Stimulated activated CD4-positive, alpha-beta T cell treated with anti-CD3 and anti-CD28 coated beads, TNF-alpha, amount 100 ng/mL, for 1 hour (primary cell): ENCODE measurements at places on chromosomes 4 and X.

GRCh38 chr4:15690020-15690809, 8.6 kb downstream of the FAM200B start:
- DNase-seq, result no peak

DNA sequence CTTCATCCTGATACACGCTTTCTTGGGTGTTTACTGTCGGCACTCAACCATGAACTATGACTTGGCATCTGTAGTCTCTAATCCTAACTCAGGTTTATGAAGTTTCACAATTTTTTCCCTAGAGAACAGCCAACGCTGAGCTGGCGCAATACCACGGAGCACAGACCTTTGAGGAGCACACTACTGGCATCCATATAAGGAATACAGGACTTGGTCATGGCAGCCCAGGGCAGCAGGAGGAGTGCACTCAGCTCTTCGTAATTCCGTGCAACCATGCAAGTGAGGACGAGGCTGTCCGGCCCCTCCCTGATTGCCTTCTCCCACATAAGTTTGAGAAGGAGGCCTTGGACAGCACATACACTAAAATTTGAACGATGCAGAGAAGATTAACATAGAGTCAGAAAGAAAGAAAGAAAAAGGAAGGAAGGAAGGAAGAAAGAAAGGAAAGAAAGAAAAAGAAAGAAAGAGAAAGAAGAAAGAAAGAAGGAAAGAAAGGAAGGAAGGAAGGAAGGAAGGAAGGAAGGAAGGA, 41.0 kb upstream of the PDLIM5 start:
- no peak for DNase-seq

GRCh38 chr4:21543514-21543913, 405.1 kb downstream of the KCNIP4 start:
- no peak for DNase-seq

DNA sequence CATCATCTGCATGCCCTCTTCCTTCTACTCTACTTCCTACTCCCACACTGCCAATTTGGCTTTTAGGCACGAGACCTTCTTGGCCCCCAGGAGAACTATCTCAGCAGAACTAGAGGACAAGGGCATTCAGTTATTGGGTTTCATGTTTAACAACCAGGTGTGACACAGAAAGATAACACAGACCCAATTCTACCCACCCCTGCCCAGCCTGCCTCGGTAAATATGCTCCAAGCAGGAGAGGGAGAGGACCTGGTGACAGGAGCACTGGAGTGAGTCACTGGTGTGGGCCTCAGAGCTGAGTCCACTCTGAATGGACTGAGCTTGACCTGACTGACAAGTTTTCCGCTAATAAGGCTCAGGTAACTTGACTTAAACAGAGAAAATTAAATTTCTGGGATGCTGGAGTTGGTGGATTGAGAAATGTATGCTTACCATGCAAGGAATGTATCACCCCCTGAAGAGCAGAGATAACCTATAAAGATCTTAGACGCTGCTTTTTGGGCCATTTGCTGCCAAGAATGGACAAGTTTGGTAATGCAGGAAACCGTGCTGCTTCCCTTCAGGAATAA, 52.5 kb downstream of the CASP3 start:
- DNase-seq, result no peak

- no peak for DNase-seq
Measured at GRCh38 chrX:44507292-44507691, 35.4 kb downstream of the FUNDC1 start.

- DNase-seq, result no peak
Measured at GRCh38 chrX:45715748-45716147, 515.1 kb upstream of the DIPK2B start.

DNA sequence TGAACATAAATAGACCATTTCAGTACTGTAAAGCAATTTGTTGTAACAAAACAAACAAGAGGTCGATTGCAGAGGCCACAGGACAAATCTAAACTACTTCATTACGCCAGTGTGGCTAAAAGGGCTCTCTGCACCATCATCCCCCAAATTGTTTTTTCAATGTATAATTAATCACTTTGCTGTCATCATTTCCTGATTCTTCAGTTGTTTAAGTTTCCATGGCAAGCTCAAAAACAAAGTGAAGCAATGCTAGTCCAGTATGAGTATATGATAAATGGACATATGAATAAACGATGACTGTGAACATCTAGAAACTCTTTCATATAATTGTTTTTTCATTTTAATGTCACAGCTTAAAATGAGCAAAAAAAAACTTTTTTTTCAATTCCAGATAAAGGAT, 235.4 kb upstream of the FGF13 start:
- no peak for DNase-seq

DNA sequence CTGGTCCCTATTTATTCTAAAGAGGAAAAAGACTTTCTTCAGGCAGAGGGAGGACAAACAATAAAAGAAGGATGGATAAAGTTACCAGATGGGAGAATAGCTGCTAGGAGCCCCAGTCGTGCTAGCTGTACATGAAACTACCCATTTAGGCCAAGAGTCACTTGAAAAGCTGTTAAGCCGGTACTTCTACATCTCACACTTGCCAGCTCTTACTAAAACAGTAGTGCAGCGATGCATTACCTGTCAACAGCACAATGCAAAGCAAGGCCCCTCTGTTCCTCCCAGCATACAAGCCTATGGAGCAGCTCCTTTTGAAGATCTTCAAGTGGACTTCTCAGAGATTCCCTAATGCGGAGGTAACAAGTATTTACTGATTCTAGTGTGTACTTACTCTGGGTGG, 1138.8 kb downstream of the ARAP2 start:
- DNase-seq, result no peak
